ENCODE measurements at places on chromosomes 11 and 22.
A peak's percentile ranks its signal among the peaks of the same experiment; 100 is the strongest.

- no peak for DNase-seq
Measured at GRCh38 chr11:46588131-46588530, 5.7 kb downstream of the AMBRA1 start.

DNA sequence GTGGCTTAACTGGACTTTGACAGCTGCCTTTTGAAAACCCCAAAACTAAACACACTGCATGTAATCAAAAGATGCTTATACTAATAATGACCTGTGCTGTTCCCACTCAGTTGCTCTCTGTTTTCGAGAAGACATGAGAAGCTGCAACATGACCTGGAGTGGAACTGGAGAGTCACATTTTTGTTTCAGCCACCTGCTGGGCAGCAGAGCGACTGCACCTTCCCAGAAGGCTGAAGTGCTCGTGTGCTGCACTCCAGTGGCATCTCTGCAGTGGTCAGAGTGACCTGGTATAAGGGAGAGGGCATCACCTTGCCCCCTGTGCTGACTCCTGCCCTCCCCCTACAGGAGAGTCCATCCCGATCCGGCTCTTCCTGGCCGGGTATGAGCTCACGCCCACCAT, 8.6 kb downstream of the THYN1 start:
- DNase-seq, result no peak

DNA sequence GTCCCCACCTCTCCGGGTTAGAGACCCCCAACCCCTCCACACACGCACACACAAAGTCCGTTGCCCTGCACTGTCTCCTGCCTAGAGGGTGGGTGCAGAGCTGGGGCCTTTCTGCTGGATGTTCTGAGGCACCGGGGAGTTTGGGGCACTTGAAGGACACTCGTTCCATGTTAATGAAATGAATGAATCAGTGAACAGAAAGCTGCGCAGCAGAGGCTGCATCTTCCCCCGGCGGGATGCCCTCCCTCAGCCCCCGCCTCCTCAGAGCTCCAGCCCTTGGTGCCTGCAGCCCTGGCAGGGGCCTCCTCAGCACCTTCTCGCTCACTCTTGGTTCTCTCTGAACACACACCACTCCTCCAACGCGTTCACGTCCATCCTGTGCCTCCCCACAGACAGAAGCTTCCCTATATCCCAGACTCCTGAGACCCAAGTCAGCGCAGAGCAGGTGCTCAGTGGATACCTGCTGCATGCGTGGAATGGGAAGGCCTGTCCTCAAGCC, 611.9 kb downstream of the TBC1D22A start:
- no peak for DNase-seq

DNA sequence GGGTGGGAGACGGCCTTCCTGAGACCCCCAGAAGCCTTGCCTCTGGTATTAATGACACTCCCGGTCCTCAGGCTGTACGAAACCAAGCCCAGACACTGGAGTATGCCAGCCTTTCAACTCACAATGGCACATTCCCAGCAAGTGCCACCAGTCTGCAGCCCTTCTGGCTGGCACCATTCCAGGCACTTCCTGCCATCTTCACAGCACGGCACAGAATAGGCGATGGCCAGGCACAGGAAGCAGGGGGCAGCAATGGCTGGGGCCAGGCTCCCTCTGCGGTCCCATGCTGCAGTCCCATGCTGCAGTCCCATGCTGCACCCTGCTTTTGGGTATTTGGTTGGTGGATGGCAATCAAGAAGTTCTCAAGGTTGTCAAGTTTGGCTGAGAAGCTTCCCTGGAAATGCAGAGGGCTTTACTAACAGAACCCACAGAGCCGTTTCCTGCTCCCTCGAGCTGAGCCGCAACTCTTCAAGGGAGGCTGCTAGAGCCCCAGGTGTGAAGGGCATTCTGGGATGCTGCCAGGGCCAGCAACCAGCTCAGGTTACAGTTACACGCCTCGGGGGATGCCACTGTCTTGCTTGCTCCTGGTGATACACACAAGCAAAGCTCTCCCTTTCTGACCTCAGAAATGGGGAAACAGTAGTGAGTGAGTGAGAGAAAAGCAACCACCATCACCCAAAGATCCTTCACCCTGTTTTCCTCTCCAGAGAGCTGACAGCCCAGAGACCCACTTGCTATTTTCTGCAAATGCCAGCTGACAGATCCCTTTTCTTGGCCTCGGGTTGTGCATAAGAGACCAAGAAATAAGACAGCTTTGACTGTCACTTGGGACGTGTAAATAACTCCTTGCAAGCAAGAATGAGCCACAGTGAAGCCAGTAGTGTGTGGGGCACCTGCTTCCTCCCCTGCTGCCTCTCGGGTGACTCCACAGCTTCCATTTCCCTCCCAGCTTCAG, 23.9 kb downstream of the LRFN4 start:
- no peak for DNase-seq

GRCh38 chr11:8167796-8168195, 1.0 kb downstream of the RIC3 start:
- no peak for DNase-seq

- DNase-seq, result peak; percentile 47
Measured at GRCh38 chr11:44726283-44727113, at the start of gene TSPAN18. TSPAN18 (plus strand) TSS chr11:44726962; CDS start chr11:44906417, 179,455 bp downstream.

Measured in liver (tissue), 10 donors.